ENCODE measurements at places on chromosomes 3 and 15. TPM values are rescaled to one million over a fixed set of nuclear protein-coding genes. Genes with fewer than 3 reads are reported as not detected.

Gene CCDC54
- not detected for total RNA-seq

Gene UBE2Q2
- 39.3 TPM for total RNA-seq

Gene HRH1
- total RNA-seq: 3.2 TPM

Gene RABL3
- total RNA-seq: 12.4 TPM

Gene GCSAM
- not detected for total RNA-seq
